ENCODE measurements at places on chromosomes 12 and 14. TPM values are rescaled to one million over a fixed set of nuclear protein-coding genes. Genes with fewer than 3 reads are reported as not detected.
A peak's percentile ranks its signal among the peaks of the same experiment; 100 is the strongest.

DNA sequence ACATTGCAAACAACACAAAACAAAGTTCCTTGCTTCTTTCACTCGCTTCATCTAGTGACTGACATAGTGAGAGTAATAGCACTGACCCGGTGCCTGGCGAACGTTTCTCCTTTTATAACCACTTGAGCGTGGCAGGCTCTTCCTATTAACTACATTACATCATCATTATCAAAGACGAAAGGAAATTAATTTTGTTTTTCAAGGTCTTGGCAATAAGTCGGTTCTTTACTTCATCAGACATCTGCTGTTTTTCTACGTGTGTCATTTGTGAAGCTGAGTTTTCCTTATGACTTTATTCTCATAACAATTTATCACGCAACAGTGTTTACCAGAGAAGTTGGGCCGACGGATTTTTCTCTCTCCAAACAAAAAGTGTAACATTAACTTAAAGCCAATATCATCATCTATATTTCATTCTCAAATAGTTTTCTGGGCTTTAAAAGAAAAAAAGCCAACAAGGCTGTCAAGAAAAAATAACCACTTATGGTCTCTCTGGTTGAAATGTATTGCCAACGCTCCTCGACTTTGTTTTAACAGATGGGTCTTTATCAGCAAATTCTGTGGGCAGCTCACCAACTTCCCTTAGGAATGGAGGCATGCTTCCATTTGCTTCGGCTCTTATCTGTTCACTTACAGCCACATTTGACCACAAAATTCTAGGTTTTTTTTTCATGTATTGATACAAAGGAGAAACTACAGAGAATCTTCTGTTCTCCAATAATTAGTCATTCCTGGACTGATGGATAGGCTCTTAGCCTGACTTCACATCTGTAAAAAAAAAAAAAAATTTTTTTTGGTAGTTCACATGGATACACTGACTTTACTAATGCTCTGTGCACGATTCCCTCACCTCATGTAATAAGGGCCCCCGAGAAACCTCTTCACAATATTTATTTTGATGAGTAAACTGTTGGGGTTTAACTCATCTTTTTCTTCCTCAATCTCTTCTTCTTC lies 97.1 kb upstream of the CDKN3 start:
- H3K27ac ChIP-seq, result no peak overlapping the region
- H3K36me3 ChIP-seq, result no peaks in the 10 kb centered on the region
- H3K4me3 ChIP-seq, result no peak overlapping the region

Gene PDE3A
- total RNA-seq, result not detected

GRCh38 chr14:104094709-104095425 lies 9.4 kb downstream of the ASPG start:
- H3K27ac ChIP-seq, result no peak overlapping the region
- DNase-seq, result peak; percentile 83
- no peaks in the 10 kb centered on the region for H3K27me3 ChIP-seq
- H3K4me3 ChIP-seq, result no peak overlapping the region
- no peaks in the 10 kb centered on the region for H3K36me3 ChIP-seq
- H3K4me1 ChIP-seq, result peaks cover 3% of the 10 kb centered on the region

DNA sequence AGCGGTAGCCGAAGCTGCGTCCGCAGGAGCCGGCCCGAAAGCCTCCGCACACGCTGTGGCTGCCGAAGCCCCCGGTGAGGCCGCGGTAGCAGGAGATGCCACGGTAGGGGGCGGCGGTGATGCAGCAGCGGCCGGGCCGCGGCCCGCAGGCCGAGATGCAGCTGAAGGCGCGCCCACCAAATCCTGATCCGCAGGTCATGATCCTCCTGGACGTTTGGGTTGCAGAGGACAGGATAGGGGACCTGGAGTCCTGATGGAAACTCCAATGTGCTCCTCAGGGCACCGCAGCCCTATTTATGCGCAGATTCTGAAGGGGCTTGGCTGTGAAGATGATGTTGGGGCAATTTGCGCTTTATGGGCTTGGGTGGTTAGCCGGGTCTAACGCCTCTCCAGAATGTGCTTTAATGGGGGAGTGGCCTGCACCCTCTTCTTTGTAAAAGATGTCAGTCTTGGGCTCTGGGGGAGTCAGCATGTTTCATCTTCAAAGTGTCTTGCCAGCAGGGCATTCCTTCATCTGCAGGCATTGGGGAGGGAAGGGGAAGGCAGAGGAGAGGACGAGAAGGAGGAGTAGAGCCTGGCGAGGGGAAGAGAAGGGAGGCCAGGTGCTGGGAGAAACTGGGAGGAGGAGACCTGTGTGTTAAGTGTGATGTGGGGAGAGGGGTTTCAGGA lies at the start of gene KRT81:
KRT81 (minus strand) TSS at position 268 of the 669 bp plus-strand sequence; CDS start at position 199, 69 bp downstream.
- H3K4me1 ChIP-seq, result peaks cover 8% of the 10 kb centered on the region
- H3K27ac ChIP-seq, result no peak within 1 kb of the TSS
- no peak within 1 kb of the TSS for H3K4me3 ChIP-seq
- H3K36me3 ChIP-seq, result no peaks in the 10 kb centered on the region
- peaks cover 18% of the 10 kb centered on the region for H3K27me3 ChIP-seq
- no peak for DNase-seq

DNA sequence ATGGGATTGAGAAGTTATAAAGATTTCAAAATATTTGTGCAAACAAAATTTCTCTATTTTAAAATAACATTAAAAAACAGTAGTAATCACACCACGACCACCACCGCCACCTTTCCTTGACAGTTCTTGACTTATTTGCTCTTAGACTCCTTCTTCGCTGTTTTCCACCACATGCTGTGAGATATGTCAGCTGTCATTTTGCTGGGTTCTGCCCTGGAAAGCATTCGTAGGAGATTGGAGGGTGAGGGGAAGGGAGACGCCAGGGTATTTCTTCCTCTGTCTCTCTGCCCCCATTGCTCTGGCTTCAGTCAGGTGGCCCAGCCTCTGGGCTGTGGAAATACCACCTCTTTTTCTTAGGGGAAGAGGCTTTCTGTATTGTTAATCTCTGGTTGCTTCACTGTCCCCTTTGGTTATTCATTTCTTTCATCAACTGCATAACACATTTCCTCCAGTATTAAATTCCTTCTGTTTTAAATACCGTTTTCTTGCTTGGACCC lies 186.2 kb downstream of the NEDD1 start:
- no peak overlapping the region for H3K4me3 ChIP-seq
- H3K4me1 ChIP-seq, result no peaks in the 10 kb centered on the region
- no peak overlapping the region for H3K27ac ChIP-seq
- H3K27me3 ChIP-seq, result peaks cover 1% of the 10 kb centered on the region
- no peaks in the 10 kb centered on the region for H3K36me3 ChIP-seq
- no peak for DNase-seq

DNA sequence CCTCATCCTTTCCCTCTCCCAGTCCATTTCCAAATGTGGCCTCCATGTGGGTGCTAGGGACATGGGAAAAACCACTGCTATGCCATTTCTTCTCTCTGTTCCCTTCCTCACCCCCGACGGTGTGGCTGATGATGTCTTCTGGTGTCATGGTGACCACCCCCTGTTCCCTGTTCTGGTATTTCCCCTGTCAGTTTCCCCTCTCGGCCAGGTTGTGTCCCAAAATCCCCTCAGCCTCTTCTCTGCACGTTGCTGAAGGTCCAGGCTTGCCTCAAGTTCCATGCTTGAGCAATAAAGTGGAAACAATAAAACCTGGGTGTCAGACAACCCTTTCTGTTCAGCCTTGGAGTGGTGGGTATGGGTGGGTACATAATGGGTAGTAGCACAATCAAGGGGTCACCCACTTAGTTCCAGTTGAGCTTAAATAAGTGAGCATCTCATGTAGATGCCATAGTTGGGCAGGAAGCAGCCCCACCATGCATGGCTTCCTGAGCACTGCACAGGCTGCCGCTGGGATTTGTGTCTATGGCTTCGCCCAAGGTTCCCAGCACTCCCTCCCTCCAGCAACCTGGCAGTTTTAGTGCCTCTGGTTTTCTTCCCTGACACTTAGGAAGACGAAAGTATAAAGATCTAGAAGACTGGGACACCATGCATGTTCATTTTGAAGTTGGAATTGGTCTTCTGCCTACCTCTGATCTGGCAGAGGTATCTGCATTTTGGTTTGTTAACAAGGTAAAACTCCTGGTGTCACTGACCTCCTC lies 8.7 kb upstream of the ITFG2 start:
- H3K36me3 ChIP-seq, result peaks cover 64% of the 10 kb centered on the region
- H3K4me1 ChIP-seq, result peaks cover 7% of the 10 kb centered on the region
- no peak for DNase-seq
- H3K4me3 ChIP-seq, result no peak overlapping the region
- H3K27ac ChIP-seq, result peak overlapping the region; percentile 55

DNA sequence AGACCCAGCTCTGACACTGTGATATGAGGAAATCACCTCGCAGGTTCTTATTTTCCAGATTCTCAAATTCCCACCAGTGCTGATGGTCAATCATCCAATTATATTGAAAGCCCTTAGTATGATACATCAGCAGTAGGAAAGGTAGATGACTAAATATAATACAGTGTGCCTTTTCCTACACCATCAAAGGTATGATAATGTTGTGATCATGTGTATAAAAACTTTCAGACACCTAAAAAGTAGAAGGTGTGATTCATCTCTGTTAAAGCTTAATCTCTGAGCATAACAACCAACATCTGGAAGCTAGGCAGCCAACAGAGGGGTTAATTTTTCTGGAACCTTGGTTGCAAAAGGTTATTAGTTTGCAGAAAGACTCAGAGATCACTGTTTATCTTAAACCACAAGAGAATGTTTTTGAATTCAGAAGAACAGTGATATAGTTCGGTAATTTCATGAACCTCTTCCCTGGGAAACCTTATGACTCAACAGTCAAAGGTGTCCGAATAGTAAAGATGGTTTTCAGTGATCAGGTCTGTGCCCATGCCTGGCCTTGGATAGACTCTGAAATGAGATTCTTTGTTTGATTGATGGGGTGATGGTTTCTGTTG lies 122.5 kb downstream of the ETV6 start:
- peaks cover 65% of the 10 kb centered on the region for H3K4me1 ChIP-seq
- peak overlapping the region; percentile 5 for H3K27ac ChIP-seq
- H3K4me3 ChIP-seq, result no peak overlapping the region
- DNase-seq, result no peak
- no peaks in the 10 kb centered on the region for H3K27me3 ChIP-seq
- peaks cover 14% of the 10 kb centered on the region for H3K36me3 ChIP-seq

DNA sequence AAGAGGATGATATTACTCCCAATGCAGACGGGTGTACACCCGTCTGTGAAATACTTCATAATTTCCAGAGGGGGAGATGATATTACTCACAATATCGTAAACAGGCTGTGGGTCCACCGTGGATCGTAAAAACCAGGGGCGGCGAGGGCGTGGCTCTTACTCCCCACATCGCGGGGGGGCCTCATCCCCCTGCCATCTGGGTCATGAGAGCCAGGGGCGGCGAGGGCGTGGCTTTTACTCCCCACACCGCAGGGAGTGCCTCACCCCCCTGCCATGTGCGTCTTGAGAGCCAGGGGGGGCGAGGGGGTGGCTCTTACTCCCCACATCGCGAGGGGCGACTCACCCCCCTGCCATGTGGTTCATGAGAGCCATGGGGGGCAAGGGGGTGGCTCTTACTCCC lies 86.2 kb upstream of the GNG2 start:
- no peak overlapping the region for H3K4me3 ChIP-seq
- peaks cover 2% of the 10 kb centered on the region for H3K4me1 ChIP-seq
- peak; percentile 47 for DNase-seq
- H3K36me3 ChIP-seq, result no peaks in the 10 kb centered on the region
- H3K27ac ChIP-seq, result no peak overlapping the region

- H3K4me3 ChIP-seq, result no peak overlapping the region
- DNase-seq, result no peak
- H3K36me3 ChIP-seq, result no peaks in the 10 kb centered on the region
- no peaks in the 10 kb centered on the region for H3K4me1 ChIP-seq
- no peak overlapping the region for H3K27ac ChIP-seq
- no peaks in the 10 kb centered on the region for H3K27me3 ChIP-seq
Observed at GRCh38 chr14:33548606-33549005, 402.3 kb downstream of the EGLN3 start.
